ENCODE measurements at places on chromosomes 11 and 22.

- no peak for DNase-seq
Measured at GRCh38 chr11:125200441-125200840, 35.9 kb downstream of the PKNOX2 start.

GRCh38 chr11:112961751-112962578, 745 bp downstream of the NCAM1 start:
- no peak for DNase-seq

DNA sequence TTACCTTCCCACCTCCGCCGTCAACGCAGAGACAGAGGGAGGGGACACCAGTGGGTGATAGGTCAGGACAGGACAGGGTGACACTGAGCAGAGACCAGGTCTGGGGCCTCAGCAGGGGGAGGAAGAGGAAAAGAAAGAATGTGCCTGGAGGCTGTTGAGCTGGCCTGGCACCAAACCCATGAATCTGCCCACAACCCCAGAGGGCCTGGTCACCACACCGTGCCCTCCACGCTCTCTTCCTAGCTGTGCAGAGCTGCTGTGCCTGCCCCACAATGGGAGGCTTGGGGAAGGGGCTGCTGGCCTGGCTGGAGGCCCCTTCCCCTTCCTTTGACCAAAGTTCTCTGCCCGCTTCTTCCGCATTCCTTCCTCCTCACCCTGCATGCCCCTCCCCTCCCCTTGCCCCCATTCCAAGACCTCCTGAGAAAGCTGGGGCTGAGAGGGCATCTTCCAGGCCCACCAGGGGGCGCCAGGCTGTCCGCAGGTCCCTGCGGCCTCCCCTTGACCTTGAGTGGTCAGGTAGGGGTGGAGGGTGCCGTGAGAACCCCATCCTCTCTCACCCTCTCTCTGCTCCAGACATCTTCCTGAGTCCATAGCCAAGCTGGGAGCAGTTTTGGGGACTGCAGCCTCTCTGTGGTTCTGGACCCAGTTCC, 11.0 kb upstream of the CACNA1I start:
- DNase-seq: no peak

DNA sequence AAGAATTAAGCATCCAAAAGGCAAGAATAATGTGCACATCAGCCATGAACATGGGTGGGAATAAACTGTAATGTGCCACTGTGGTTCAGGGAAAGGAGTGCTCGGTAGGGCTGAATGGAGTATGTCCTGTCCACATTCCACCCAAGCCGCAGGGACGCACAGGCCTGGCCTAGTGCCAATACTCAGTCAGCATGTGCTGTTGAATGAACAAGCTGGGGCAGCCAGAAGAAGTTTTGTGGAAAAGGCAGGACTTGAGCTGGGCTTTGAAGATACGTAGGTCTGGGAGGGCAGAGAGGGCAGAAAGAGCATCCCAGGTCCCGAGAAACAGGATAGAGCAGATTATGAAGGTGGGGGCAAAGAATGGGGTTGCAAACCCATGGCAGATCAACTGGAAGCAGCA, 60.0 kb upstream of the PLET1 start:
- DNase-seq: no peak

GRCh38 chr22:28742562-28742962, 723 bp downstream of the HSCB start:
- DNase-seq: no peak

- no peak for DNase-seq
Measured at GRCh38 chr11:18723991-18724390, 2.0 kb downstream of the IGSF22 start.

DNA sequence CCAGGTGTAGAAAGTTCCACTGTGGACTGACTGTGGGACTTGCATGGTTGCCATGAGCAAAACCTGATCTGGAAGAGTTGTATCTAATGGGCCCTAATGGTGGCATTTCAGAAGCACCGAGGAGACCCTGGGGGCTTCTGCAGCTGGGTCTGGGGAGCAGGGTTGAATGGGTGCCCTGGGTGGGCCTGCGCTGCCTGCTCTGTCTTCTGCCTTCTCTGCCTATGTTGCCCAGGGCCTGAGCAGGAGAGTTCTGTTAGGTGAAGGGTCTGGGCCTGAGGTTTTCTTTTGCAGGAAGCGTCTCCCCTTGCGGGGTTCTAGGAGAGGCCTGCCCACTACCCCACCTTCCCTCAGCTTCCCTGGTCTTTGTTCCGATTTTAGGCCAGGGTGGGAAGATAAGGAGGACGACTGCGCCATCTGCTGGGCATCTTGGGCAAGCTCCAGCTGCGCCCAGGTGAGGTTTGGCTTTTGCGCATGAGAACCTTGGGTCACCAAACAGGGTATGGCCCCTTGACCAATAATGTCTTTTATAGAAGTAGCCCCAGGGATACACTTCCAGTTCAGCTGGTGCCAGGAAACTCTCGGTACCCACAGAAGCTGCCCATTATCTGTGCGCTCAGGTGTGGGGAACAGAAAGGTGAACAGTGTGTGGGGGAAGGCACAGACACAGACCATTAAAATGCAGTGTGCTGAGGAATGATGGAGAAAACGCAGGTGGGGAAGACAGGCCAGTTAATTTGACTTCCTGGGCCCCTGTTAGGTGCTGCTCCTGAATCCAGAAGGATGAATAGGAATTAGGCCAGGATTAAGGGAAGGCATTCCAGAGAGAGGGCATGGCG, 23.2 kb downstream of the COMMD9 start:
- peak; percentile 16 for DNase-seq

- DNase-seq: no peak
Measured at GRCh38 chr11:43648888-43649287, 31.6 kb upstream of the HSD17B12 start.

DNA sequence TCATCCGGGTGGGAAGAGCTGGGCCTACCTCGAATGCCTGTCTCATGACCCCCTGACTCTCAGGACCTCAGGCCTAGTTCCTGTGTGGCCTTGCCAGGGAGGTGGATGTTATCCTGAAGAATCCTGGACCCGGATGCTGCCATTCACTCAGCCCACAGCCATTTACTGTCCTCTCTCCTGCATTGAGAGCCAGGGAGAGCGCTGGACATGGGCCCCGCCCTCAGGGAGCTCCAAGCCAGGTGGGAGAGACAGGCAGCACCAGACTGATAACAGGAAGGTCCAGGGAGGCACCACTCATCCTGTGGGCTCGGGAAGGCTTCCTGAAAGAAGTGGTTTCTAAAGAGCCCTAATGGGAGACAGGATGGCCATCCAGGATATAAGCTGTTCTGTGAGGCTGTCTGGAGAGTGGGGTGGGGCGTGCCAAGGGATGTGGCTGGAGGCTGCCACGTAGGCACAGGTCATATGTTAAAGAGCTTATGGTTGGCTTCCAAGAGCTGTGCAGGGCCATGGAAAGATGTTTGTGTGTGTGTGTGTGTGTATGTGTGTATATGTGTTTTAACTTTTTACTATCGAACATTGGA, 8.6 kb downstream of the SERPINH1 start:
- DNase-seq: no peak

- no peak for DNase-seq
Measured at GRCh38 chr11:68390315-68390714, 70.2 kb upstream of the PPP6R3 start.

All from activated T-helper 1 cell treated with anti-CD3 and anti-CD28 coated beads, Interleukin-2, amount 50 U/mL, for 16 hours (primary cell).